ENCODE measurements at places on chromosomes 1 and 21.

DNA sequence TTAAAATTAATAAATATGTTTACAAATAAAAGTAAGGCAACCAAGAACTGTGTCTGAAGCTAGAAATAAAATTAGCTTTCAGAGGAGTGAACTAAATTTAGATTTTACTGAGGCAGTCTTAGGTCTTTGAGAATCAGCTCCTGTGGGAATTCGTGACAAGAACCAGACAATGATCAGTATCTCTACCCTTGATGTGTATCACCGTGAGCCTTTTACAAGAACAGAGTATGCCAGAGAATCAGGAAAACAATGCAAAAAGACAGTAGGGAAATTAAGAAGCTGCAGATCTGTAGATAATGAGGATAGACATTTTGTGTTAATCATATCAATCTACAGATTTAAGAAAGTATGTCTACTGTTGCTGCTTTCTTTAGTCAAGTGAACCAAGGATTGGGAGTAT, 351.0 kb downstream of the COL11A1 start:
- DNase-seq = no peak

DNA sequence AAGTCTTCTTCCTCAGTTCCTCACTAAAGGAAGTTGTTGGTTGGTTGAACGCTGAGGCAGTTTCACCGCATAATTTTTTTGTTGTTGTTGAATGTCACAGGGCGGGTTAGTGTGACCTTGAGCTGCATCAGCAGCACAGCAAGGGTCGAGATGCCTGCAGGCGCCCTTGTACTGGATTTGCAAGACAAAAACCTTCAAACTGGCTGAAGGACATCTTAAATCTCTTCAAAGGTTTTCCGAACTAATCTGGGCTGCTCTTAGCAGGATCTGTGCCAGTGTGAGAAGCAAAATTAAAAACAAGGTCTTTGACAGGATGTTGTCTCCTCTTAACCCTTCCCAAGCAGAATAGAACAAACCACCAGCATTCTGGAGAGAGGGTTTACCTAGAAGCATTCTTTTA, 59.4 kb downstream of the NRIP1 start:
- no peak for DNase-seq

DNA sequence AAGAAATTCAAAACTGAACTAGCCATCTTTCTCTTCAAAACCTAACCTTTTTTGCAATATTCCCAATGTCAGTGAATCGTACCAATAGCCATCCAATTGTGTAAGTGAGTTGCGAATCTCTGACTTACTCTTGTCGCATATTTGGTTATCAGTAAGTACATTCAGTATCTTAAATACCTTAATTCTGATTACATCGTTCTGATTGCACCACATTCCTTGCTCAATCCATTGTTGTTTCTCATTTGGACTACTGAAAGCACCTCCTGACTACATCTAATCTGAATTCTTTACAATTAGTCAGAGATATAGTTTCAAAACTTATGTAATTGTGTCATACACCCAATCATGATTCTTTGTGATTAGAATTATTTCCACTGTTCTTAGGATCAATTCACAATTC, 16.8 kb upstream of the BRINP3 start:
- no peak for DNase-seq

- no peak for DNase-seq
Measured at GRCh38 chr1:171372418-171373084, 58.6 kb downstream of the FMO4 start.

GRCh38 chr1:243642936-243643335, 207.1 kb downstream of the AKT3 start:
- DNase-seq = no peak

- no peak for DNase-seq
Measured at GRCh38 chr1:65020774-65021173, 54.4 kb upstream of the JAK1 start.

- DNase-seq = no peak
Measured at GRCh38 chr1:195580988-195581387, 1027.3 kb downstream of the KCNT2 start.

DNA sequence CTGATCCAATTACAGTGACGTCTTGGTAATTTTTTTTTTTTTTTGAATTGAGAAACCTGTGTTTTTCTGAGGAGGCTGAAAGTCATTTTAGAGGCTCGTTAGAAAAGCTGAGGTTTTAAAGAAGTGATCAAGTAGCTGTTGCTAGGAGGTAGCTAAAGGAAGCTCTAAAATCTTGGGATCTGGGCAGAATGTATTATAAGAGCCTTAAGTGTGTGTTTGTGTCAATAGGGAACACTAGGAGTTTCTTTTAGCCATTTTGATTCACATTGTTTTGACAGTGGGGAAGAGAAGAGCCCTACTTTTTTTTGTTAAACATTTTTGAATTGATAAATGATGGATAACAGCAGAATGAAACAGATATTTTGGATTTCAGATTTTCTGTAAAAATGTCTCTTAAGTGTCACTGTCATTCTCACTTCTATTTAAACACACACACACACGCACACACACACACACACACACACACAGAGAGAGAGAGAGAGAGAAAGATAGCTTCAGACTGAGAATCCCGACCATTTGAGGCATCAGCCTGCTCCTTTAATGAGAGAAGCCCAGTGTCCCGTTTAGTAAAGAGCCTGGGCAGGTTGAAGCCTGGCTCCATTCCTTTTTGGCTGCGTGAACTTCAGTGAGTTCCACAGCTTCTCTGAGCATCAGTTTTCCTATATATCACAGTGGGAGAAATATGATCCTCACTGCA, 79.1 kb upstream of the GPR88 start:
- DNase-seq = no peak

GRCh38 chr1:67053785-67054772, at the start of gene SLC35D1:
Gene SLC35D1, minus strand, starts transcription at chr1:67054148. Its CDS starts 135 bp downstream, at chr1:67054013.
- DNase-seq = peak; percentile 84

GRCh38 chr1:233361876-233362275, 34.4 kb downstream of the MAP3K21 start:
- DNase-seq = no peak

DNA sequence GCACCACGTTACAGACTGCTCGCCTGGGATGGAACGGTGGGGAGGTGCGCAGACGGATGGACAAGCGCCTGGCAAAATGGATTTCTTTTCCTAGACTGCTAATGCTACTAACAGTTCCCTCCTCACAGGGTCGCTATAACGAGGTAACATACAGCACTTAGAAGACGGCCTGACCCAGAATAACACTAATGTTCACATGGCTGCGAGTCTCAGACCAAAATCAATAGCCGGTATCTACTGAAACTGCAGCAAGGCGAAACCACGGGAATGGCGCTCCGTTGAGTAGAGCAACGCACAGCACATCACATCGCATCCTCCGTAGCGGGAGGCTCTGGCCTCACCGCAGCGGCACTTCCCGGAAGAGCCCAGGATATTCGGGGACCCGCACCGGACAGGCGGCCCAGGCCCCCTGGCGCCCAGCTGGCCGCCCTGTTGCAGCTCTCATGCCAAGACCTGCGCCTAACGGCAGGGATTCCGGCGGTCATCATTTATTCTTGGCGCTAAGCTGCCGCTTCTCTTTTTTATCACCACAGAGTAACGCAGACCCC, 46.6 kb downstream of the VPS26C start:
- DNase-seq = peak; percentile 40

DNA sequence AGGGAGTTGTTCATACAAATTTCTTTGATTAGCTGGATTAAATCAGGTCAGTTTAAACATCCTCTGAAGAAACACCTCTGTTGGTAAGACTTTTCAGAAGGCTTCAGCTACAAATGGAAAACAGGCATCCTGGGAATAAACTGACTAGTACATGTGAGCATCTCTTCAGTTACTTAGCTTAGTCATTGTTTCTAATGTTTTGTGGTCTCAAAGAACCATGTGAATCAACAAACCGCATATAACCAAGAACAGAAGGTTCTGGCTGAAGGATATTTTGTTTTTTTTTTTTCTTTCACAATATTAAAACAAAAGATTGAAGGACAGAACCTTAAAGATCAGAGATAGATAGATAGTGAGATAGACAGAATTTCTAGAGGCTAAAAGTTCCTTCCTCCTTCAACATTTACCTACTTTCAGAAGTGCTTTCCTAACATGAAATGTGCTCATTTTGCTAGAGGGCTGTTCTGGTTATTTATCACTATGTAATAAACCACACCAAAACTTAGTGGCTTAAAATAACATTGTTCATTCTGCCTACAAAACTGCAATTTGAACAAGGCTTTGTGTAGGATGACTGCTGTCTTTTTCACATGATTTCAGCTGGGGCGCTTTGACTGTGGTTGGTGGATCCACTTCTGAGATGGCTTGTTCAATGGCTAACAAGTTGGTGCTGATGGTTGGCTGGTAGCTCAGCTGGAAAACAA, 119.8 kb upstream of the PTGFR start:
- no peak for DNase-seq

DNA sequence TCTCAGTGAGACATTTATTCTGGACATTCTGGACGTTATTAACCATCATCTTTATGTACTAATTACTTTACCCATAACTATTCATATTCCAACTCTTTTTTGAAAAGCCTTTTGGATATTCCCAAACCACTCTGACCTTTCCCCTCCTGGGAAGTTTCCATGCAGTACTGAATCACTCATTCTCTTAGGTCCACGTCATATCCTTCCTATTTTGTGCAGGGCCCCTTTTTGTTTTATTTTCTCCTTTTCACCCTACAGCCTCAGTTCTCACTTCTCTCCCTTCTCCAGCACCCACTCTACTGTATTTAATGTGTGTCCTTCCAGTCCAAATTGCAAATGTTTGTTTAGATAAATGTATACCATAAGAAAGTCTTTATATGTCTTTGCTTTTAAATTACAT, 16.4 kb upstream of the ATP1A1 start:
- DNase-seq = no peak

DNA sequence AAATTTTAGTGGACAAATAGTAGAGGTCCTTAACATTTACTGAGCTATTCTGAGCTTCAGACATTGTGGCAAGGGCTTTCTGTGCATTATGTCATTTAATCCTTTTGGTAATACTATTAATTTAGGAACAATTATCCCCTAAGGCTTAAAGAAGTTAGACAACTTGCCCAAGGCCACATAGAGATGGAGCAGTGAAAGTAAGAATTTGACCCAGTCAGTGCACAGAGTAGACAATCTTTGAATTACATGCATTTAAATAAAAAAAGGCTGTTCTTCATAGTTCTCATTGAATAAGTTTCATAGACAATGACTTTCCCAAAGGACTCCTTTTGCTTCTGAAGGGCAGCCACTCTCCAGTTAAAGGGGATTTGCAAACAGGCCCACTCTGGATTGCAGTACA, 142.7 kb downstream of the RUNX1 start:
- no peak for DNase-seq

DNA sequence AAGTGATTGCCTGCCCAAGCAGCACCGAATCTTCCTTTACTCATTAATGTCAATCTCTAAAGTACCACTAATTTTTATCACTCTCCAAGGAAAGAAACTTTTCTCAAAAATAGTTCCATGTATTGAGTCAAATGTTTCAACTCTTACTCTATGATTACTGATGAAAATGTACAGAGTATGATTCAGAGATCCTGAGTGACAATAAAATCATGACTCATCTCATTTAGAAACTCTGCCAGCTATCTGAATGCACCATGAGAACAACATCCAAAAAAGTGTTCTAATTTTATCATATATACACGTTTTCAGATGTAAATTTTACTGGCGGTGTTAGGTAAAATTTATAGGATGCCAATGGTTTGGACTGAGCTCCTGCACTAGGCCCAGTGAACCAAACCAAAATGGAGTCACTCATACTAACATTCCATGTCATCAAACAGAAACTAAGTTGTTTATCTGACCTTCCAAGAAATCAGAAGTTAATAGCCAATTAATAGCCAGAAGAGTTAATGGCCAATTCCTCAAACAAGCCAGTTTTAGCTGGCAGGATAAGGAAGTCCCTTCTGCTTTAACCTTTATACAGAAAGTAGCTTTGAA, 22.6 kb downstream of the PLPPR5 start:
- DNase-seq = no peak

DNA sequence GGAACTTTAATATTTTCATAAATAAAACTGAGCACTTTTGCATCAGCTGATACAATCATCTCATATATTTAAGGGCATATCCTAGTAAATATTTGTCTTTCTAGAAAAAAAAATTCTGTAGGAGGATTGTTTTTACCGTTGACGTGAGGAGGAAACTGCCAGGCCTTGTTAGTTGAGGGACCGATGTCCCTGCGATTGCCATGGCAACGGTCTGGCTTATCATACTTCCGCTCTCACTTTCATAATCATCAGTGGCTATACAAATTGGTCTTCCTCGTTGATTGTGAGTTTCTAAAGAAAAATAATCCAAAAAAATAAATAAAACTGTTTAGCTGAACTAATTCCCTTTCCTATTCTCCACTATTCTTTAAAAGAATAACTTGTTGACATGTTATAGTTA, 69.3 kb upstream of the ANGPTL3 start:
- no peak for DNase-seq

- DNase-seq = no peak
Measured at GRCh38 chr21:17139696-17140095, 373.1 kb upstream of the CXADR start.

- no peak for DNase-seq
Measured at GRCh38 chr1:168561989-168562388, 14.4 kb upstream of the XCL1 start.

GRCh38 chr1:63033211-63033610, 249.3 kb downstream of the ATG4C start:
- no peak for DNase-seq

- DNase-seq = no peak
Measured at GRCh38 chr1:204145033-204145504, 6.8 kb downstream of the ETNK2 start.

DNA sequence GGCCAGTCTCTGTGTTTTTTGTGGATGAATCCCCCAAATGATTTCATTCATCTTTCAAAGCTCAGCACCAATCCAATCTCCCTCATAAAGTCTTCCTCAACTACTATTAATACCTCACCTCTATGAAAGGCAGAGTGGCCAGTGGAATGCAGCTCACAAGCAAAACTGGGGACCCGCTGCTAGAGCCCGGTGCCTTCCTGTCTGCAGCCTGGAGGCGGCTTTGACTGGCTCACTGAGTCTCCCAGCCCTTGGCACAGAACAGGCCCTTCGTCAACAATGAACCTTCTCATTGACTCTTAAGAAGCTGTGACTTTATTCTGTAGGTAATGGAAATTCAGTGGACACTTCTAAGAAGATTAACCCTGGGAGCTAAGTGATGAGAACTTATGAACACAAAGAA, 86.8 kb upstream of the RAB4A start:
- no peak for DNase-seq

GRCh38 chr1:248165186-248165585, 9.4 kb upstream of the OR2M2 start:
- DNase-seq = no peak

DNA sequence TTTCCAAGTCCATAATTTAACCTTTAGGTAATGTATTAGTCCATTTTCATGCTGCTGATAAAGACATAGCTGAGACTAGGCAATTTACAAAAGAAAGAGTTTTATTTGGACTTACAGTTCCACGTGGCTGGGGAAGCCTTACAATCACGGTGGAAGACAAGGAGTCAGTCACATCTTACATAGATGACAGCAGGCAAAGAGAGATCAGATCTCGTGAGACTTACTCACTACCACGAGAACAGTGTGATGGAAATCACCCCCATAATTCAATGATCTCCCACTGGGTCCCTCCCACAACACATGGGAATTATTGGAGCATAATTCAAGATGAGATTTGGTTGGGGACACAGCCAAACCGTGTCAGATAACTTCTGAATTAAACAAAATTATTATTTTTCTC, 44.0 kb downstream of the CNIH3 start:
- no peak for DNase-seq

Data from amygdala (tissue), 56 donors.